ENCODE measurements at places on chromosomes 5 and 9. TPM values are rescaled to one million over a fixed set of nuclear protein-coding genes. Genes with fewer than 3 reads are reported as not detected.

Gene TEX10
- total RNA-seq: 44.5 TPM

Gene NMUR2
- not detected for total RNA-seq

Gene OGN
- total RNA-seq: 0.33 TPM

Gene YIPF5
- total RNA-seq: 103 TPM

Gene IRX1
- total RNA-seq: not detected

Gene PCDHAC2
- total RNA-seq: 1.9 TPM

Gene OR1L8
- not detected for total RNA-seq

Gene NIPAL4
- 0.87 TPM for total RNA-seq

Gene MED22
- 21.7 TPM for total RNA-seq

Gene FST
- total RNA-seq: 30.8 TPM

Gene TXNDC8
- total RNA-seq: not detected

Gene SFXN1
- total RNA-seq: 133 TPM

Gene TNFSF8
- not detected for total RNA-seq

Gene PFN3
- total RNA-seq: not detected

Gene PAM
- total RNA-seq: 628 TPM

Gene FAM53C
- 26.9 TPM for total RNA-seq

Gene ARSI
- total RNA-seq: 18.1 TPM

Gene P4HA2
- total RNA-seq: 471 TPM

Gene ATOSB
- 19.3 TPM for total RNA-seq

Gene SPATA6L
- total RNA-seq: 1.1 TPM

Gene UQCRQ
- total RNA-seq: 83.0 TPM

Gene KIF4B
- total RNA-seq: under 0.01 TPM

Gene QSOX2
- total RNA-seq: 19.0 TPM

Gene PTGDS
- 40.7 TPM for total RNA-seq

Gene TLX3
- total RNA-seq: not detected

Gene POC5
- total RNA-seq: 25.6 TPM

Gene CCDC152
- 1.2 TPM for total RNA-seq

Gene IL13
- total RNA-seq: not detected

Gene SH3PXD2B
- total RNA-seq: 24.1 TPM

Gene ABO
- total RNA-seq: not detected

Gene ZBTB26
- 5.5 TPM for total RNA-seq

Gene PCDHA2
- under 0.01 TPM for total RNA-seq

Gene KLHL9
- total RNA-seq: 48.9 TPM

Measured in uterine smooth muscle cell (primary cell).